ENCODE measurements at places on chromosomes 11 and 22.

DNA sequence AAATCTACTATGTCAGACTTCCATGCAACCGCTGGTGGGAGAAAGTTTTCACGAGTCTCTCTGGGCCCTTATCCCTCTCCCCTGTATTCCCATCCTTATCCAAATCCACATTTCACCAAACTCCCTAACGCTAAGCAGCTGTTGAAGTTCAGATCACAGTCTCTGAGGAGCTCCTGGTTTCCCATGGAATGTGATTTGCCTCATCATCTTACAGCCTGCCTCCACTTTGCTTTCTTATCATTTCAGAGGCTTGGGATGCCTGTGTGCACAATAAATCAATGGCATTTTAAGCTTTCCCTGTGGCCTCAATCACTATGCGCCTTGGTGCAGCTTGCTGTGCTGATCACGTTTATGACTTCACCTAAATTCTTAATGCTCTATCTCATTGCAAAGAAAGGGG is 352.4 kb upstream of the FAT3 start:
- peak; percentile 57 for DNase-seq

- no peak for DNase-seq
Measured at GRCh38 chr11:1207401-1208143, 15.3 kb upstream of the MUC5B start.

- no peak for DNase-seq
Measured at GRCh38 chr11:6569706-6570105, 33.7 kb downstream of the RRP8 start.

- no peak for DNase-seq
Measured at GRCh38 chr11:110830747-110831146, 118.5 kb upstream of the ARHGAP20 start.

- peak; percentile 35 for DNase-seq
Measured at GRCh38 chr11:126229858-126230540, 18.4 kb downstream of the FAM118B start.

DNA sequence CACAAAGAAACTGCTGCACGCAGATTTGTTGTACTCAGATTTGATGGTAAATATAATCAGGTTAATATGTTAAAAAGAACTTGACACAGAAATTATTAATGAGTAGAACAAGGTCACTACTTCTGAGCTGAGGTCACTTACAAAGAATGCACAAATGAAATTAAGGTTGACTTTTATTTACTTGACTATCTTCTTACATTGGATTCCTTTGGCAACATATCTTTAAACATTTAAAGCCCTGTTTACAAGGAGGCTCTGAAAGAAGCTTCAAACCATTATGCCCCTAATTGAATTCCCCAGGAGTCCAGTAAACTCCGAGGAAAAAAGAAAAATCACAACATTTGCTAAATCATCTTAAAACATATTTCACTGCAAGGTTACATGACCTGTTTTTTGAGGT is 245.5 kb downstream of the SOX6 start:
- DNase-seq, result no peak

DNA sequence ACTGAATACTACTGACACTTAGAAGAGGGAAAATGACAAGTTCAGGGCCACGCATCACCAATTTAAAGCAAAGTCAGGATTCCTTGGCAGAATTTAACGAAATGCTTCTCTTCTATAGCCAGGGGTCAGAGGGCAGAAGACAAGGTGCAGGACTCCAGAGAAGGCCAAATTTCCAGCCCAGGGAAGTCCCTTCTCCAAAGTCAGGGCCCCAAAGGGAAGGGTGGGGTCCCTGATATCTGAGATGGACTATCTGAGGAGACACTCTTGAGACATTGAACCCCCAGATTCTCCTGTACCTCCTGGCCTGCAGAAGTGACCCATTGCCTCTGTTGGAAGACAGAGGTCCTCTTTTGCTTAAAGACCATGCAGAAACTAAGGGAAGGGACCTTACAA is 91.2 kb downstream of the RPS6KA4 start:
- no peak for DNase-seq

- peak; percentile 97 for DNase-seq
Measured at GRCh38 chr22:37741312-37741795, 44.5 kb downstream of the TRIOBP start.

DNA sequence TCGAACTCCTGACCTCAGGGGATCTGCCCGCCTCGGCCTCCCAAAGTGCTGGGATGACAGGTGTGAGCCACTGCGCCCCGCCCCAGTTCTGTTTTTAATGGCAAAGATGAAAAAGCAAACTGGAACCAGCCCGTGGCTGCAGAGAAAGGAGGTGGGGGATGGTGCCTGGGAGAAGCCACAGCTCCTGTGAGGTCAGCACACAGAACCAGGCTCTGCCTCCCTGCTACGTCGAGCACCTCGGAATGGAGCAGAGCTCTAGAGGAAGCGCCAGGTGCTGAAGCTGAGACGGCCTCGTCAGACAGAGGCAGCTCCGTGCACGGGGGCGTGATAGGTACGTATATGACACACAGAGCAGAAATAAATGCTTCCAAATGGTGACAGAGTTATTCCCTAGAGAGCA is 8.5 kb downstream of the DRD4 start:
- DNase-seq, result no peak

GRCh38 chr11:120666121-120666639 is 154.6 kb downstream of the GRIK4 start:
- DNase-seq, result no peak

GRCh38 chr11:41419901-41420300 is 39.6 kb downstream of the LRRC4C start:
- no peak for DNase-seq

GRCh38 chr11:131796541-131796940 is 426.1 kb downstream of the NTM start:
- no peak for DNase-seq

DNA sequence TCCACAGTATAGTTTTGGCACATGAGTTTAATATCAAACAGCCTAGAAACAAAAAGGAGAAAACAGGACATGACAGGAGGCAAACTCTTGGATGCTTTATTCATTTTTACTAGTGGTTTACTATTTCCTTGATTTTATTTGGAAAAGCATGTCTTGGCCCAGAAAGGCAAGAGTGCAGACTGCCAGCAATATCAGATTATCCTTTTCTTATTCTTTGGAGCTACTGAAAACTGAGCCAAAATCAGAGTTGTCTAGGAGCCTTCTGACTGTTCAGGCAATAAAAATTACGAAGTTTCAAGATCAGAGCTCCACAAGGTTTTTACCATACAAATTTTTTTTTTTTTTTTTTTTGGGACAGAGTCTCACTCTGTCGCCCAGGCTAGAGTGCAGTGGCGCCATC is 16.0 kb downstream of the CELF1 start:
- no peak for DNase-seq

DNA sequence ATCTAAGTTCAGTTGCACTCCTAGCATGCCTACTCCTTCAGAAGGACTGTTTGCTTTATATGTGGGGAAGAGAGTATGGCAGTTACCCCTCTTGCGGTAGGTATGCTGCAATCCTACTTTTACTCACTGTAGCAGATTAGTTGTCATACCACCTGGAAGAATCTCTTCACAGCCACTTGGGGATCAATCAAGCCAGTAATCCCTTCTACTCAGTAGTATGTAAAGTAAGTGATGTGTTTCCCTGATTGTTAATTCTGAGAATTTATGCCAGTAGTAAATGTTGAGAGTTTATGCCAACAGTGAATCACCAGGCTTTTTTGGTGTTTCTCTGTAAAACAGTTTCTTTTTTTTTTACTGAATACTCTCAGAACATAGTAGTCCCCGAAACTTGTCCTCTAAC is 34.4 kb downstream of the PRMT3 start:
- DNase-seq, result no peak

GRCh38 chr11:57301711-57302423 is 22.9 kb downstream of the TNKS1BP1 start:
- no peak for DNase-seq

- DNase-seq, result peak; percentile 40
Measured at GRCh38 chr11:74446532-74446938, 20.8 kb downstream of the KCNE3 start.

DNA sequence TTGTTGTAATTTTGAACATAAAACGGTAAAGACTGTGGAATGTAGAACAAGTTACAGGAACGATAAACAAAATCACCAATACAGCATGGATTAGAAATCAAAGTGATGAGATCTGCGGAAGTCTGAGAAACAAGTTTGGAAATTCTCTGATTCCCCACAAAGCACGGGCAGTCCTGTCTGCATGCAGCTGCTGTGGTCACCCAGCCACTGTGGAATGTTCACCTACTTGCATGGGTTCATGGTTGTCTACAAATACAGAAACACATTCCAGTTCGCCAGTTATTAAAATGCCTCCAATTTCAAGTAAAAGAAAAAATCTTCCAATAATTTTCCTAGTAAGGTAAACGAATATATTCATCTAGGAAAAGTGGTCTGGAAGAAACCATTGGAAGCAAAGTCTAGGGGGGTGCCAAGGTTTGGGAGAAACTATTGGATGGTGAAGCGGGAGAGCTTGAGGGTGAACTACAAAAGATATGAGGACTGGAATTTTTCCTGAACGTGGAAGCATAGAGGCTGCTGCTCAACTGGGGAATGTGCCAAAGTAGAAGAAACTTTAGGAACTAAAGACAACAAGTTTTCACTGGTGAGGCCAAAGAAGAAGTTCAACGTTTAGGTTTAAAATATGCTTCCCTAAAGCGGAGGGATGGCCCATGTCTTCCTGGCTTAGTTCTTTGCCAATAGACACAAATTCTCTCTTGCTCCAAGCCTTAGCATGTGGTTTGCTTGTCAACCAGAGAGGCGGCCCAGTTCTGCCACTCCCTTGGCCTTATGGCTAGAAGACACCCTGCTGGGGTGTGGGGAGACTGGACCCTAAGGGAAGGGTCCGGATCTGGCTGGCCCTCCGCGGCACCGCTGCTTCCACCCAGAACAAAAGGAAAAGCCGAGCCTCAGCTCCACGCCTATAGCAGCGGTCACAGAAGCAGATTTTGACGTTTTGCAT is 70.2 kb downstream of the CTTN start:
- DNase-seq, result no peak

GRCh38 chr11:110337570-110338193 is 41.3 kb upstream of the RDX start:
- no peak for DNase-seq

- no peak for DNase-seq
Measured at GRCh38 chr11:67433536-67434394, 3.7 kb downstream of the PTPRCAP start.

DNA sequence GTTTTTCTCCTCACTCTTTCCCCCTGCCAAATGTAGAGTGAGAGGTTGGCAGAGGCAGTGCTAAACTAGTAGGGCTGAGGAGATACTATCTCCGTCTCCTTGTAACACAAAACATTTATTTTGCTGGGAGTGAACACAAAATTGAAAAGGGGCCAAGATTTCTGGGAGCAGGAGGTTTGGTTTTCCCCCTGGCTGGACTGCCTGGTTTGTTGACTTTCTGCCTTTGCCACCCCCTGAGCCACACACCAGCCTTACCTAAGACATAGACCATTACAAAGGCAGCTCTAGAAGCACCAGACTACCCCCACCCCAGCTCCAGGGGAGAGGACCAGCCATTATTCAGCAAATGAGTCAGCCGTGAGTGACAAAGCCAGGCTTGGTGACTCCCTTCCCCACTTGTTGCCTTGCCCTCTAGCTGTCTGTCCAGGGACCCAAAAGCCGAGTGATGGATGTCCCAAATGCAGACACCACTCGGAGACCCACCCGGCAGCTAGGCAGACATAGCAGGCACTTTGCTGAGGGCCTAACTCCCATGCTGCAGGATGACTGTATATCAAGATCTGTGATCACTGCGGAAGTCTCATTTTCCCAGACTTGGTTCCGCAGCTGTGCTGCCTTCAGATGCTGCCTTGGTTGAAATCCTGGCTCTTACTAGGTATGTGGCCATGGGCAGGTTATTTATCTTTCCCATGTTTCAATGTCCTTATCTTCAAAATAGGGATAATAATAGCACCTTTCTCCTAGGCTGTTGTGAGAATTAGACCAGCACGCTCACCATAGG is 17.7 kb upstream of the CDON start:
- no peak for DNase-seq

- DNase-seq, result no peak
Measured at GRCh38 chr11:116512841-116513240, 259.9 kb downstream of the BUD13 start.
